A375 (cell line): ENCODE measurements at places on chromosomes 11 and 22. TPM values are rescaled to one million over a fixed set of nuclear protein-coding genes. Genes with fewer than 3 reads are reported as not detected.

The H19 gene
- total RNA-seq = 5.2 and 9.5 TPM in 2 replicates

The APOL6 gene
- 10.8 and 11.3 TPM in 2 replicates for total RNA-seq

The KCNK4 gene
- total RNA-seq = 0.61 and 0.68 TPM in 2 replicates

The IGLL1 gene
- not detected in 2 replicates for total RNA-seq

The CNIH2 gene
- total RNA-seq = 8.3 and 12.4 TPM in 2 replicates

The TYMP gene
- total RNA-seq = 1.1 and 1.5 TPM in 2 replicates

The MRGPRX3 gene
- total RNA-seq = 0.15 and 0.90 TPM in 2 replicates

The PLEKHA7 gene
- 0.96 and 1.0 TPM in 2 replicates for total RNA-seq

The MUC5AC gene
- under 0.01 and 0.08 TPM in 2 replicates for total RNA-seq

The KRTAP5-7 gene
- not detected in 2 replicates for total RNA-seq

The TRPC6 gene
- not detected in 2 replicates for total RNA-seq

The APIP gene
- 39.0 and 45.9 TPM in 2 replicates for total RNA-seq

The SMTNL1 gene
- total RNA-seq = not detected in 2 replicates

The NCAM1 gene
- total RNA-seq = 1.4 and 2.2 TPM in 2 replicates

The ACTN3 gene
- total RNA-seq = not detected in 2 replicates

The SLCO2B1 gene
- total RNA-seq = 0.04 TPM in 1 of 2 replicates, not detected in the other

The MRGPRF gene
- total RNA-seq = 0.15 TPM in 1 of 2 replicates, not detected in the other

The DNAJB7 gene
- not detected in 2 replicates for total RNA-seq

The STIP1 gene
- total RNA-seq = 311 and 341 TPM in 2 replicates

The CSF2RB gene
- total RNA-seq = not detected in 2 replicates

The SCGB2A2 gene
- not detected in 2 replicates for total RNA-seq

The CASP12 gene
- total RNA-seq = not detected in 2 replicates

The MRGPRE gene
- total RNA-seq = not detected in 2 replicates

The CARNS1 gene
- total RNA-seq = 0.03 and 0.26 TPM in 2 replicates

The ADM2 gene
- 6.3 and 7.4 TPM in 2 replicates for total RNA-seq

The ZP1 gene
- 1.3 and 3.2 TPM in 2 replicates for total RNA-seq

The TSSK2 gene
- total RNA-seq = not detected in 2 replicates

The MRPL16 gene
- total RNA-seq = 88.9 and 99.5 TPM in 2 replicates

The OR5P2 gene
- not detected in 2 replicates for total RNA-seq

The OR1S1 gene
- not detected in 2 replicates for total RNA-seq

The OR2AT4 gene
- not detected in 2 replicates for total RNA-seq

The PIM3 gene
- 74.1 and 74.3 TPM in 2 replicates for total RNA-seq

The PHOX2A gene
- not detected in 2 replicates for total RNA-seq
